ENCODE measurements at places on chromosomes 4 and X. TPM values are rescaled to one million over a fixed set of nuclear protein-coding genes. Genes with fewer than 3 reads are reported as not detected.

PITX2 gene
- total RNA-seq: 1.3 TPM

RP2 gene
- 10.7 TPM for total RNA-seq

NKX1-1 gene
- not detected for total RNA-seq

TCEAL6 gene
- total RNA-seq: not detected

TLR10 gene
- total RNA-seq: not detected

AFM gene
- total RNA-seq: not detected
